ENCODE measurements at places on chromosomes 6 and 20. TPM values are rescaled to one million over a fixed set of nuclear protein-coding genes. Genes with fewer than 3 reads are reported as not detected.

GRCh38 chr6:43940393-43941087, 170.5 kb downstream of the VEGFA start:
- no peak overlapping the region for H3K27ac ChIP-seq
- H3K4me1 ChIP-seq: no peaks in the 10 kb centered on the region
- DNase-seq: peak; percentile 26
- H3K4me3 ChIP-seq: no peak overlapping the region
- no peaks in the 10 kb centered on the region for H3K36me3 ChIP-seq

The FAM184A gene
- total RNA-seq: 8.7 TPM

The ZBTB9 gene
- 1.1 TPM for total RNA-seq

DNA sequence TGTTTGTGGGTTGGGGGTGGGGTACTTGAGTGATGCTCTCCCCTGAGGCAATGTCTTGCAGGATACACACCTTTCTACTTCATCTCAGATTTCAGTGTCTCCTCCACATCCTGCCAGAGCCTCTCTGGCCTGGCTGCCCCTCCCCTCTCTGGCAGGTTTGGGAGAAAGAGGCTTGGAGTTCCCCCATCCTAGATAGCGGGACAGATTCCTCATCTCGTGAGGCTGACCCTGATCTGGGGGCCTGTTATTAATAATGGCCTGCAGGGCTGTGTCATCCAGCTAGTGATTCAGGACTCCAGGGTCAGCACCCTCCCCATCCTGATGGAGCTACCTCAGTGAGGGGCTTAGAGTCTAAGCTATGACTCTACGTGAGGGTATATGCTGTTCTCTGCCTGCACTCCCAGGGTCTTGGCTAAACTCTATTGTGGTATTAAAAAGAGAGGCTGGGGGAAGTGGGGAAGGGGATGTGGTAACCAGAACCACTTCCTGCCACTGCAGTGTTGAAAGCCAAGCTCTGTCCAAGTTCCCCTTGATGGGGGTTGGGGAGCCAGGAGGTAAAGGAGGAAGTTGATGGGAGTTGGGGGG, 3.7 kb upstream of the MMP9 start:
- no peaks in the 10 kb centered on the region for H3K36me3 ChIP-seq
- no peaks in the 10 kb centered on the region for H3K4me1 ChIP-seq
- peaks cover 75% of the 10 kb centered on the region for H3K27me3 ChIP-seq
- H3K27ac ChIP-seq: no peak overlapping the region
- peak; percentile 77 for DNase-seq

The HLA-A gene
- 524 TPM for total RNA-seq

The FILIP1 gene
- 47.1 TPM for total RNA-seq

GRCh38 chr20:44204156-44204831, 6.3 kb downstream of the OSER1 start:
- no peak overlapping the region for H3K4me3 ChIP-seq
- no peaks in the 10 kb centered on the region for H3K27me3 ChIP-seq
- no peak for DNase-seq
- peaks cover 21% of the 10 kb centered on the region for H3K36me3 ChIP-seq
- peak overlapping the region; percentile 80 for H3K27ac ChIP-seq

The DDRGK1 gene
- 76.5 TPM for total RNA-seq

DNA sequence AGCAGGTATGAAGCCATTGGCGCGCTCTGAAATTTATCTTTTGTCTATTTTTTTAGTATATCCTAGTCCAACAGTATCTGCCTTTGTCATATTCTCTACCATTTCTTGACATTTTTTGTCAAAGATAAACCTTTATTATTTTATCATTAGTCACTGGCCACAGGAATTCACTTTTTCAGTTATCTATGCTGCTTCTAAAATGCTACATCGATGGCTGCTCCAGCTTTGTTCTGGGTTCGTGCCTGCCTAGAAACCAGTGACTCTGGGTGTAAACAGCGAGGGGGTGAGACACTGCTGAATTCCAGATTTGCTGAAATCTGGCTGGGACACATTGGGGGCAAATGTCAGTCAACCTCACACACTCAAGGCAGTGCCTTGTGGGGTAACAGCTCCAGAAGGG, 193.4 kb downstream of the CDC5L start:
- H3K36me3 ChIP-seq: no peaks in the 10 kb centered on the region
- DNase-seq: no peak
- no peak overlapping the region for H3K4me3 ChIP-seq
- no peak overlapping the region for H3K27ac ChIP-seq

DNA sequence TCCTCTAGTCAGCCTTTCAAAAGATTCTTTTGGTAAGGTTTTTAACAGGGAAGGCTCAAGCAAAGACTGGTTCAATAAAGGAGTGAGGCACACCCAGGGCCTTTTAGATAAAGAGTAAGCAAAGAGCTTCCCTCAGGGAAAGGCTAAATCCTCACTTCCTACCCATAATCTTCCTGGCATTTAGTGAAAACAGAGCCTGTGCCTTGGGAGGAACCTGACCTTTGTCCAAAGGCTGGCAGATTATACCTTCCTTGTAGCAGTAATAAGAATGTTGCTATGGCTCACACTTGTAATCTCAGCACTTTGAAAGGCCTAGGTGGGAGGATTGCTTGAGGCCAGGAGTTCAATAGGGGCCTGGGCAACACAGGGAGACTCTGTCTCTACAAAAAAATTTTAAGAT, 280.1 kb upstream of the PLCB4 start:
- H3K36me3 ChIP-seq: no peaks in the 10 kb centered on the region
- no peaks in the 10 kb centered on the region for H3K27me3 ChIP-seq
- no peak for DNase-seq
- H3K27ac ChIP-seq: no peak overlapping the region

DNA sequence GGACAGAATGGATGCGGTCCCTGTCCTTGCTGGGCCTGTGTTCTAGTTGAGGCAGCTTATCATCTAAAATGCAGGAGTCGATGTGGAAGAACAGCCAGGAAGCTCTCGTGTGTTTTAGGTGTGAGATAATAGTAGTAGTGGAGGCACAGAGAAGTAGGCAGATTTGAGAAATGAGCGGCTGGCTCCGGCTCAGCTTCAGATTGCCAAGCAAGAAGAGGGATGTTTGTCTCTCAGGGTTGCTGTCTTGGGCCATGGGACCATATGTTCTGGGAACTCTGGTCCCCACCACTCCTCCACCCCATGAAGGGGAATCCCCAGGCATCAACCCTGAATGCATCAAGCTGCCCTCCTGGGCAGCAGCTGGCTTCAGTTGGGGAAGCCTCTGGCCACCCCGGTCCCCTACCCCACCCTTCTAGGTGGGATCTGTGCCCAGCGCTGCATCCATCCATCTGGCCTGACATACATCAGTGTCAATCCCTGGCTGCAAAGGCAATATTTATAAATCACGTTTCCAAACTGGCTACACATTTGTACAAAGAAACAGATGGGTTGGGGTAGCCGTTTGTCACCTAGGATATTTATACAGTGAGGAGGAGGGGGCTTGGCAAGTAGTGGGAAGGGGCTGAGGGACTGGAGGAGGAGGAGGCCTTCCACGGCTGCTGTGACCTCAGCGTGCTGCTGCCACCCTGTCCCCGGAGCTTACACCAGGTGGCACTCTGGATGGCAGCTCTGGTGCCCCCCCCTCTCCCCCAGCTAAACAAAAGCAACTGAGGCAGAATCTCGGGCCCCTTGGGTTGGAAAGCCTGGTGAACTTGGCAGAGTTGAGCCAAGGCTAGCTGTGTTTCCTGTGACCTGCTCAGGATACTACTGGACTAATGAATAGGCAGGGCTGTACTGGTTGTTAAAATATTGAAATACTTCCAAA, 64.4 kb downstream of the CD40 start:
- H3K27ac ChIP-seq: no peak overlapping the region
- no peak overlapping the region for H3K4me3 ChIP-seq

DNA sequence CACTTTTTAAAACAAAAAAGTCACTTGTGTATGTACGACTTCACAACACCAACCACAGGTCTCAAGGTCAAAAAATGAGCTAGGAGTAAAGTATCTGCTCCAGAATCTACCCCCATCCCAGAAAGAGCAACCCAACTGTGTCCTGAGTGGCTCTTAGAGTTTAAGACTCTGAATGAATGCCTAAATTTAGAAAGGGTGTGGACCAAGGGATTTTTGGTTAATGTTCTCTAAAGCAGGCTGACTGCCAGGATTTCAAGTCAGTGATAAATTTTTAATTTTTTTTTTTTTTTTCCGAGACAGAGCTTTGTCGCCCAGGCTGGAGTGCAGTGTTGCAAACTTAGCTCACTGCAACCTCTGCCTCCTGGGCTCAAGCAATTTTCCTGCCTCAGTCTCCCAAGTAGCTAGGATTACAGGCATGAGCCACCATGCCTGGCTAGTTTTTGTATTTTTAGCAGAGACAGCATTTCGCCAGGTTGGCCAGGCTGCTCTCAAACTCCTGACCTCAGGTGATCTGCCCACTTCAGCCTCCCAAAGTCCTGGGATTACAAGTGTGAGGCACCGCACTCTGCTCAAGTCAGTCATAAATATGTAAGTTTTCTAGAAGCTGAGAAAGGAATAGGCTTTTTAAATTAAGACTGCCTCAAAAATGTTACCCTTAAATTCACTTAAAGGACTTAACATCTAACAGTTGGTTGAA, 20.2 kb downstream of the STAU1 start:
- no peak overlapping the region for H3K4me3 ChIP-seq
- peaks cover 39% of the 10 kb centered on the region for H3K4me1 ChIP-seq
- H3K36me3 ChIP-seq: no peaks in the 10 kb centered on the region
- no peaks in the 10 kb centered on the region for H3K27me3 ChIP-seq
- peak overlapping the region; percentile 22 for H3K27ac ChIP-seq

DNA sequence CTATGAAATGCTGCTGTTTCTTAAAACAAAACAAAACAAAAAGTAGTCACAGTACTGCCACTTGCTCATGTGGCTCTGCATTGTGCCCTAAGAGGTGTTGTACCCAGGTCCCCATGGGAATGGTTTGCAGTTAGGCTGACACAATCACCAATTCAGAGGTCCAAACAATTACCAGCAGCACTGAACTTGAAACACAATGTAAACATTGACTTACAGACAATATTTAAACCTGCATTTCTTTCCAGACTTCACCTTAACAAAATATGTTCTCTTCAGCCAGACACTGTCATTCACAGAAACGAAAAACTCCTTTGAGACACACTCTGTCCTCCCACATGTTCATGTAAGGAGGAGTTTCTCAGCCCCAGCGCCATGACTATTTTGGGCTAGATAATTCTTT, 206.8 kb upstream of the ARG1 start:
- H3K27ac ChIP-seq: no peak overlapping the region
- H3K27me3 ChIP-seq: no peaks in the 10 kb centered on the region
- H3K4me3 ChIP-seq: no peak overlapping the region
- no peaks in the 10 kb centered on the region for H3K36me3 ChIP-seq
- DNase-seq: no peak

GRCh38 chr6:17938901-17939300, 48.5 kb downstream of the KIF13A start:
- no peak overlapping the region for H3K27ac ChIP-seq
- H3K4me1 ChIP-seq: peaks cover 30% of the 10 kb centered on the region
- H3K4me3 ChIP-seq: no peak overlapping the region
- H3K36me3 ChIP-seq: no peaks in the 10 kb centered on the region
- no peaks in the 10 kb centered on the region for H3K27me3 ChIP-seq
- no peak for DNase-seq

GRCh38 chr20:63546256-63546955, 1.1 kb downstream of the SRMS start:
- DNase-seq: no peak
- H3K27me3 ChIP-seq: peaks cover 51% of the 10 kb centered on the region

- H3K27me3 ChIP-seq: no peaks in the 10 kb centered on the region
- no peaks in the 10 kb centered on the region for H3K36me3 ChIP-seq
- DNase-seq: peak; percentile 78
- H3K27ac ChIP-seq: peak overlapping the region; percentile 89
- H3K4me3 ChIP-seq: peak overlapping the region; percentile 99
- H3K4me1 ChIP-seq: peaks cover 46% of the 10 kb centered on the region
These were observed 915 bp downstream of the TMEM63B start for GRCh38 chr6:44128020-44128917.

- DNase-seq: no peak
- H3K27ac ChIP-seq: no peak overlapping the region
- H3K4me1 ChIP-seq: no peaks in the 10 kb centered on the region
- no peaks in the 10 kb centered on the region for H3K36me3 ChIP-seq
- H3K27me3 ChIP-seq: no peaks in the 10 kb centered on the region
These were observed 173.2 kb downstream of the PDE7B start for GRCh38 chr6:136024711-136025110.

DNA sequence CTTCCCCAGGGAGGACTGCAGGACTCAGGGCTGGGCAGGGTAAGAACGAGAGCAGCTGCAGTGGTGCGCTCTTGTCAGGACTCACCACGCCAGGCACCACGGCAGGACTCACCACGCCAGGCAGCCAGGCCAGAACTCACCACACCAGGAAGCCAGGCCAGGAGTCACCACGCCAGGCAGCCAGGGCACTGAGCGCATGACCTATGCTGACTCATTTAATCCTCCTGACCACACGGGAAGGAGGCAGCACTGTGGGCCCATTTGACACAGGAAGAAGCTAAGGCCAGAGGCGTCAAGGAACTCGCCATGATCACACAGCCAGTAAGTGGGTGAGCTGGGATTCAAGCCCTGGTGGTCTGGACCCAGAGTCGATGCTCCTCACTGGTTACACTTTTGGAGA, 189.3 kb downstream of the PREX1 start:
- H3K4me1 ChIP-seq: no peaks in the 10 kb centered on the region
- no peak for DNase-seq
- H3K36me3 ChIP-seq: no peaks in the 10 kb centered on the region

The VNN1 gene
- total RNA-seq: not detected

The ADTRP gene
- total RNA-seq: not detected
